ENCODE measurements at places on chromosomes 5 and 9.

DNA sequence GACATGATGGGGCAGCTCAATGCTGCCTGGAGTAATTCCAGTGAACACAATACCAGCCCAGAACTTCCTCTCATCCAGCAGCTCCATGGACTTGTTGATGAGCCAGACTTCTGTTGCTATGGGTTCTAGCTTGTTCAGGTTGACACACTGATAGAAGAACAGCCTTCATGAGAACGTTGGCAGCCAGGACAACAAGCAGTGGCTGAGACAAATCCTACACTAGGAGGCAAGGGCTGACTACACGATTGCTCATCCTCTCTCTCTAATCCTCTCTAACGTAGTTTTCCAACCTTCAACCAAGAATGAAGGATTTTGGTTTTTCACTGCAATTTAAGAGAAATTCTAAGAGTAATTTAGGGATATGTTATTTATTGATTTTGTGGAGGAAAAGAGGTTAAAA is 67.8 kb downstream of the NIPSNAP3B start:
- peak; percentile 50 for DNase-seq

DNA sequence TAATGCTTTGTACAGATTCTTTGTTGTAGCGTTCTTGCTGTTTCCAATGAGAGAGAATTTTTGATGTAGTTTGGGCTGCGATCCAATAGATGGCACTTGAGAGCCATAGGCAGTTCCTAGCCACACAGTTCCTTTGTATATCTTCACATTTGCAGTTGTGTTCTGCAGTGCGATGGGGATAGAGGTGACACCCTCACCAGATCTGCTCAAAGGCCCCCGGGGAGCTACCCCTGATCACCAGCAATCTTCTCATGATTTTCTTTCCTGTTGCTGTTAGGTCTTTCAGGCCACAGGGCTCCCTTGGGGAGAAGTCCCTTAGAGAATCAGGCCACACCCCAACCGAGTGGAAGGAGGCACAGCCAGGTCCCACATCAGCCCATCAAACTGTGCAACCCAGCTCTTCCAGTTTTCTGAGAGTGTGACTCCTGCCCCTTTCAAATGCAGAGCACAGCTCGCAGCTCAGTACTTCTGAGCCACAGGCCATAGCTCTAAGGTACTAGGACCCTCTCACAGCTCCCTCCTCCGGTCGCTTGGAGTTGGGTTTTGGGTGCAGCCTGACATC is 353.7 kb downstream of the SLCO4C1 start:
- DNase-seq = peak; percentile 8

DNA sequence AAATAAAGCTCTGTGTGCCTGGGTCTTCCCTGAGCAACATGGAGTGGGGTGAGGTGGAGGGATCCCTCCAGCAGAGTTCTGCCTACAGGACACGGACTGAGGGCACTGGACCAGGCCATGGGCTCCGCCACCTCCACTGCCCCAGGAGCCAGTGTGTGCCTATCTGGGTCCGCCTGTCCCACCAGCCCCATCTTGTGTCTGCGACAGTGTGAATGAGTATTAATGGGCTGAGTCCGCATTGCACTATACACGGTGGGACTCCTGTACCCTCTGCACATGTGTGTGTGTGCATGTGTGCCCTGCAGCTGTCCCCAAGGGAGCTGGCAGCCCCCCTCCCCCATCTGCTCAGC is 11.4 kb downstream of the FGFR4 start:
- DNase-seq = no peak

- DNase-seq = no peak
Observed at GRCh38 chr5:111635916-111636570, 121.0 kb downstream of the NREP start.

DNA sequence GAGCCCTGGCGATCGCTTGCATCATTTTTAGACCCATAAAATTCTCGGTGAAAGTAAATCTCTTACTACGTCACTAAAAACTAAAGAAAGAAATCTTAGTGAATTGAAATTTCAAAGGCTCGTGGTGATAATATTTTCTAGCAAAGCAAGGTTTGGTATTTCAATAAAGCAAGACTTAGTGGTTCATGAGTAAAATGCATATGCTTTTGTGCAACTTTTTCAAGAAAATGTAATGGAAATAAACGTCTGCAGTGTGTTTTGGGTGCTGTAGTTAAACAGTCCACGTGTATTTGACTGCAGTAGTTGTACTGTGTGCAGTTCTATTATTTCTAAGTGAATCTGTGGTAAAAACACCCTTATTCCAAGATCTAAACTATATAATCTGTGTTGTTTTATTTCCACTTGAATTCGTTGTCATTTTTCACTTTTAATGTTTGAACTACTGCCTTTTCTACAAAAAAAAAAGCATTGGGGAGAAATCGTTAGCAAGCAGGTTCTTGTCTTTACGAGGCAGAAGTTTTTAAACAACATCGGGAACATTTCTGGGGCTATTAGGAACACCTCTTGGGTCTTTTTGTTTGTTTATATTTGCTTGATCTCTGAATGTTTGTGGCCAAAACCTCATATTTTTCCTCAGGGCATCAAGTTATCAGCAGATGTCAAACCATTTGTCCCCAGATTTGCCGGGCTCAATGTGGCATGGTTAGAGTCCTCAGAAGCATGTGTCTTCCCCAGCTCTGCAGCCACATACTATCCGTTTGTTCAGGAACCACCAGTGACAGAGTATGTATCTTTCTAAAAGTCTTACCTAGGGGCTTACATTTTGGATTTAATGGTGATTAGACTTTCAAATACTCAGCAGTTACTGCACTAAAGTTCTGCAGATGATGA is 960 bp downstream of the SECISBP2 start:
- DNase-seq = no peak

DNA sequence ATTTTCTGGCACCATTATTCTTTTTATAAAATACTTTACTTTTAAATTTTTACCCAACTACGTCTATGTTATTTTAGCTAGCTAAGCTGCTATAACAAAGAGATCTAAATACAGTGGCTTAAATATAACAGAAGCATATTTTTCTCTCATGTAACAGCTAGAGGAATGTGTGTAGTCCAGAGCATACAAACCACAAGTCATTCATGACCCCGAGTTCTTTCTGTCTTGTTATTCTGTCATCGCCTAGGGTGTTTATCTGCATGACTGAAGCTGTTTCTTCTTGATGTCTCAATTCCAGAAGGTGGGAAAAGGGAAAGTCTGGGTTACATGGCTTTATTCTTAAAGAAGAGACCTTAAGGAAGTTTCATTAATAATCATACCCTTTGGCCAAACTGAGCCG is 136.9 kb upstream of the RFX3 start:
- no peak for DNase-seq
